ENCODE measurements at places on chromosomes 5 and 9.

GRCh38 chr5:83433891-83434290 is 37.7 kb upstream of the VCAN start:
- no peak for DNase-seq

DNA sequence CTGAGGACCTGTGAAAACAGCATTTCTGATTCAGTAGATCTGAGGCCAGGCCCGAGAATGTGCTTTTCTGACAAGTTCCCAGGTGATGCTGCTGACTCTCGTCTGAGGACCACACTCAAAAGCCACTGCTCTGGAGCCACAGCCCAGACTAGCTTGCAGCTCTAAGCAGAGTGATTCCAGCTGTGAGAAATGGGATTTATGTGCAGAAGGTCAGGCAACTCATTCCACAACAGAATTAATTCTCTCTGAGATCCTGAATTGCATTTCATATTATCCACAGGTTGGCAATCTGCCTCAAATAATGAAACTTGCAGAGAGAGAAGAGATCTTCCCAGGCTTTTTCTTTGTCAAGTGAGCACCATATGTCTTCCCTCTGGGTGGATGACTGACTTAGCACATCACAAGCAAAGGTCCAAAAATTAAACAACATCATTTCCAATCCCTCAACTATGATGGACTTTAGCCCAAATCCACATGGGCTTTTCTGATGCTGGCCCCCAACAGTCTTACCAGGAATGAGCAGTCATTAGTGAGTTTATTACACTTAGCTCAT is 140.2 kb downstream of the ALDH1A1 start:
- no peak for DNase-seq

DNA sequence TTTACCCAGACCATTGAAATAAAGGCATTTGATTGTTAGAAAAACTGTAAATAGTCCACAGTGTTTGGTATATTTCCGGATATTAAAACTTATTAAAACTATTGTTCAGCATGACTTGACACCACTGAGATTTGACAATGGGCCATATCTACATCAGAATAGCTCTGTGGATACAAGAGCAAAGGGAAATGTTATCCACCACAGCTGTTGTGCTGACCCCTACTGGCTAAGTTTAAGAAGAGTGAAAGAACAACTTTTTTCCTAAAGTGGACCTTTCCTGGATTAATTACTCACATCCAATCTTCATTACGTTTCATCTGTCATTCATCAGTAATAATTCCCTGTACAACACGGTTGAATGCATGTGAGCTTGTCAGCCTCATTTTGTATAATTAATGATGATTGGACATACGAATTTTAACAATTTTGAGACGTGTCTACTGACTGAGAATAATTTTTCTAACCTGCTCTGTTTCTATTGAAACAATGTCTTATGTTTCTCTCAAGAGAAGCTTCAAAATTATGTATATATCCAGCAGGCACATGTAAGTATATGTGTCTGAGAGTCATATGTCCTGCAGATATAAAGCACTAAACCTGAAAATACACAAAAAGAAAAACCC is 1952.6 kb downstream of the MAT2B start:
- DNase-seq: peak; percentile 22

GRCh38 chr5:167953151-167953798 is 338.2 kb upstream of the WWC1 start:
- no peak for DNase-seq

GRCh38 chr9:101478906-101479305 is 43.3 kb upstream of the ALDOB start:
- no peak for DNase-seq

- DNase-seq: no peak
These were observed 771.1 kb downstream of the NR2F1-AS1 start for GRCh38 chr5:92809855-92810465.

DNA sequence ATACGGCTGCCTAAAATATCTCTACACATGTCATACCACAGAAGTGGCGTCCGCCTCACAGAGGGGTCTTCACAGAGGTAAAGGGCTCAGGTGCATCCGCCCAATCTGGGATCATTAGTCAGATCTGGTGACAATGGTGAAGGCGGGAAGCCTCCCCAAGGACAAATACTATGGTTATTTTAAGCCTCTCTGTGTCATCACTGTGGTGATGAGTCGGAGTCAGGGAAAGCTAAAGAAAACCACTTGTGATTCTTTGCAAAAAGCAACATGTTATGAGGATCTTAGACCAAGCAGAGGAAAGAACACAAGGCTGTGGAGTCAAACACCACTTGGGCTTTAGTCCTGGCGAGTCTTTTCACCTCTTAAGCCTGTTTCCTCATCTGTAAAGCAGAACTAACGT is 190.4 kb downstream of the DRD1 start:
- no peak for DNase-seq

DNA sequence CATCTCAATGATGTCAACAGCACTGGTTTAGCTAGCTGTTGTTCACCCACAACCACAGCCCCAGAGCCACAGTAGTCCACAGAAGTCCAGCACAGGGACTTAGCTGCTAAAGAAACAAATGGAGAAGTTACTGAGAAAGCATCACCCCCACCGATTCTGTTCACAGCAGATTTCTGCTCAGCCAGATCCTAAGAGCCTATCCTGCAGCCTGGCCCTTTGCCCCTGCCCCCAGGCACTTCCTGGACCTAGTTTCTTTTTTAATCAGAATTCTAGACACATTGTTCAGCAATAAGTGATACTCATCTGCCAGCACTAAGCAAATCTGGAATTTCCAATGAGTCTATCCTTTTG is 7.4 kb downstream of the B4GALT1 start:
- no peak for DNase-seq

DNA sequence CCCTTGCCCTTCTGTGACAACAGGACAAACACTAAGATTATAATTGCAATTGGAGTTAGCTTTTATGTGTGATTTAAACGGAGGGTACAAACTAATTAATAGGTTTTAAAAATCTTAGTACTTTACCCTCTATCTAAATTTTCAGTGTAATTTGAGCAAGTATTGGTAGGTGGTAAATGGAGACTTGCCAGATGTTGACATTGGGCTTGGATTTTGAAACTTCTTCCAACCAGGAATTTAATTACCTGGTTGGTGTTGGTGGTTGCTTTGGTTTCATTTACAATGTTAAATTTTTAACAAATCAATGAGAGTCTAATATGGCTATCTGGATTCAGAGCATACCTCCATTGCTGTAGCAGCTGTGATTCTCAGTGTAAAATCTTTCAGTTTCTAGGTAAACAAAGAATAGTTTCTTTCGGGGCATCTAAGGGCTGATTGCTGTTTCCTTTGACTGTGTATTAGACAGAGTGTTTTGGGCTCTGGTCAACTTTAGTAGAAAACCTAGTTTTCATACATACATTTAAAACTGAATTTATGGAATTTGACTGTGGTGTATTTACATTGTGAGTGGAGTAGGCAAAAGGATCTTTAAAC is 1.9 kb downstream of the DAPK1 start:
- DNase-seq: no peak

- DNase-seq: no peak
These were observed 37.6 kb upstream of the SLC27A6 start for GRCh38 chr5:128927644-128928043.

DNA sequence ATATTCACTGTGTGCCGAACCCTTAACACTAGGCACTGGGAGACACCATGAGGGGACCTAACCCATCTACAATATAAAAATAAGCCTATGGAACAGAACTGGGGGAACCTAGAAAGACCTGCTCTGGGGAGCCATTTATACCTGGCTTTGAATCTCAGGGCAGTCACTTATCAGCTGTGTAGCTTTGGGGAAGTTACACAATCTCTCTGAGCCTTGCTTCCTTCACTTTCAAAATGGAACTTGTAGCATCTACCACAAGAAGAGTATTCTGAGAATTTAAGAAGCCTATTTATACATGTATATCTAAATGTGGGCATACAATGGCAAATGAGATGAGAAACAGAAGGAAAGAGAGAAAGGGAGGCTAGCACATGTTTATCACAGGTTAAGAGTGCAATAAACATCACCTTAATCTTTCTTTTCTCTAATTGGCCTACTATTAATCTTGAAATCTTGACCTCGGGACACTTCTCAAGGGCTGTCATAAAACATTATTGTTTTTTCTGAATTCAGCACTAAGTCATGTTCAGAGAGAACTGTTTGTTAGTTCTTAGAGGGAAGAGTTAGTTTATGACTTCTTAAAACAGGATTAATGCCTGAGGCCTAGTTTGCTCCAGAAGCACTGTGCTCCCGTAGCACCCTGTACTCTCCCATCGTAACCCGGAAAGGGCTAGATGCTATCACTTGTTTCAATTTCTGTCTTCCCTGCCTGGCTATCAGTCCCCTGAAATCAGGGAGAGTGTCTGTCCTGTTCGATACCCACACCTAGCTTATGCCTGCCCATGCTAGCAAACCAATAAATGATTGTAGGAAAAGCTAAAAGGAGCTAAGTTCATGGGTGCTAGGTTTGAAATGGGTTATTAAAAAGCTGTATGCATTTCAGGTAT is 606.4 kb upstream of the CLINT1 start:
- no peak for DNase-seq

DNA sequence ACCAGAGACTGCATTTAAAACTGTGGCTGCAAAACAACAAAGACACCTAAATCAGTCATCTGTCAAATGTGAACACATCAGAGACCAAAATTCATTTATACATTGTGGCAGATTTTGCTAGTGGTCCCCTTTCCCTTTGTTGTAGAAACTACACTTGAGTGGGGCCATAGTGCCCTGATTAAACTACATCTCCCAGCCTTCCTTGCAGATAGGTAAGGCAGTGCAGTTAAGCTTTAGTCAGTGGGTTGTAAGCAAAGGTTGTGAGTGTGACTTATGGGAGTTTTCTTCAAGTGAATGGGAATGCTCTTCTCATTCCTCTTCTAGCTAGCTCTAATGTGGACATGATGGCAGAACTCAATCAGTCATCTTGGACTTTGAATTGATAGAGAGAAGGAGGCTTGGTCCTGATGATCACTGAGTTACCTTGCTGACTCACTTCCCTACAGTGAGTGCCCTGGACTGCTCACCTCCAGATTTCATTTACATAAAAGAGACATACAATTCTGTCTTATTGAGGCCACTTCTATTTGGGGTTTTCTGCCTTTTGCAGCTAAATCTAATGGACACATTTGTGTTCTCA is 35.2 kb upstream of the SPARC start:
- DNase-seq: no peak

GRCh38 chr5:111820072-111820471 is 63.1 kb upstream of the NREP start:
- DNase-seq: no peak

DNA sequence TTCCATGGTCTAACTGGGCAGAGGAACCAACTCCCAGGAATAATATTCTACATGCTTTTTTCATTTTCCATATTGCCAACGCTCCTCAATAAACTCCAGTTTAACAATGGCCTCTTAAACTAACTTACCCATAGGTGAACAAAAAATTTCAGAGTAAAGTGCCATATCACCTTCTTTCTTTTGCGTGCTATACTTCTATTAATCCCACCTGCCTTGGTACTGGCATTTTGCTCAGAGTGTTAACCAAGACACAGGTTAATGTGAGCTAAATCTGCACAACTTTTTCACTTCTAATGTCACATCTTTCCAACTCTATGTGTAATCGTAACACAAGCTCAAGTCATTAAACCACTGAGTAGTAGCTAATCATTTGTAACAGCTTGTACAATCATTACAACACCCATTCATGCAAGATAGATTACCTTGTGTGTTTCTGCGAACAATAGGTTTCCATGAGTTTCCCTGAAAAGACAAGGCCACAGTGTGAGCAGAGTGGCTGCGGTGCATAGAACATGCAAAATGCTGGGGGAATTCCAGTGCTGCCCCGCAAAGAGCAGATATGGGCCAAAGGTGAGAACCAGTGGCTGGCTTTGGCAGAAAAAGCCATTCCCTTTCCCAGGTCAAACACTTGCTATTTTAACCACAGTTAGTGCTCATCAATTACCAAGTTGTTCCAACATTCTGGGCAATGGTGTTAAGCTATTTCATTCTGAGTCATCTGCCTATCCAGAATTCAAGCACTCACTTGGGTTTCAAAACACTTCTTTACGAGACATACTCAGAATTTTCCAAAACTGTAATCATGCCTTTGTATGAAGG is 42.8 kb downstream of the TIMD4 start:
- no peak for DNase-seq

GRCh38 chr9:86361176-86361575 is 7.0 kb upstream of the TUT7 start:
- DNase-seq: no peak

DNA sequence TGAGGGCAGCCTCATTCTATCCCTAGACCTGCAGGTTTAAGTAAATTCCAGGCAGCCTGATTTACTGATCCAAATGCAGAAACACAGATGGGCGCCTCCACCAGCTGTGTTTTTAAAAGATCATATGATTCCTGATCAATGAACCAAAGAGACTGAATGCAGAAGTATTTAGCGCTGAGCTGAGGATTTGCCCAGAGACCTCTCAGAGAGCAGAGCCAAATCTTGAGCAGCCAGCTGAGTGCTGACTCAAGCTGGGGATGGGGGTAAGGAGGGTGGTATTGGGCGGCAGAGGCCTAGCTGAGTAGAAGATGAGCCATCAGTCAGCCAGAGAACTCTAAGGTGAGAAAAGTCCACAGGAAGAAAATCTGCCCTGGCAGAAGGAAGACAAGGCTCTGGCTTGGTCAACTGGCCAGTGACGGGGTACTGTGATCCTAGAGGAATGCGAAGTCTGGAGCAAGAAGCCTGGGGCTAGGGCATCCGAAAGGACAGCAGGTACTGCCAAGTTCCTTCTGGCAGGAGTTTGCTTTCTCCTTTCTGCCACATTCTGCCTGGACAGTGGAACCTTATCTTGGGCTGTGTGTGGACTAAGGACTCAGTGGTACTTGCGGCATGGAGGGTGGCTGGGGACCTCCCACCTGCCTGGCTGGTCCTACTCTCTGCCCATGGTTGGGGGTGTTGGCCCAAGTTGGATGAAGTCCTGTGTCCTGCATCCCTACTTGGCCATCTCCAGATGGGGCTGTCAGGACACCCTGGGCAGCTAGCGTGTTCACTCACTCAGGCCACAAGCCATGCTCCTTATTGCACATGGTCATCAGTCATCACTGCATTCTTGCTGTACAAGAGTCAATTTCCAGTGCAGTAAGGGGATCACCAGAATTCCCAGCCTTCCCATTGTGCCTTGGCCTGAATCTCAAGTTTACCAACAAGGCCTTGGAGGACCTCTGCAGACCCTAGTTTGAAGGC is 34.5 kb upstream of the CDKN2AIPNL start:
- DNase-seq: no peak

DNA sequence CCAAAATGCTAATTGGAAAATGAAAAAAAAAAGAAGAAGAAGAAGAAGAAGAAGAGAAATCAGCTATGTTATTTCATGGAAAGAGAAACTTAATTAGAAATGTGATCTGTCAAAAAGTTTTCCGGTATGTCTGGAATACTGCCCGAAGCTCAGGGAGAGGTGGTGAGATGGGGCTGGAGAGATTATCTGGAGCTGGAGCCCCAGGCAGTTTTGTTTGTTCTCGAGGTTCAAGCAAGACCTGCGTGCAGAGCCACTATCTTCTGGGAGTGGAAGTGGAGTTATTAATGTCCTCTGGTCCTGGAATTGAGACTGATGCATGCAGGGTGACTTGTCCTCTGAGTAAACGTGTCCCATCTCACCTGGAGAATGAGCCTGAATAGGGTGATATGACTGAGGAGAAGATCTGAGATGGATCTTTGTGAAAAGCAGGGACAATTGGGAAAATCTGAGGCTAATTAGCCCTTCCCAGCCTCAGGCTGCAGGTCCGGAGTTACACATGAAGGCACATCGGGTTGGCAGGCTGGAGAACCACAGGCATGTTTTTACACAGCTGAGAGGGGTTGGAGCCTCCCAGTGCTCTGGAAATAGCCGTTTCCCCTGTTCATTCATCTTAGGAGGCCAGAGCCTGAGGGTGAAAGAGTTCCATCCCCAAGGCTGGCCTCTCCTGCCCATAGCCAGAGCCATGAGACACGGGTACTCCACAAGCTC is 70.5 kb downstream of the OLFM1 start:
- DNase-seq: no peak

GRCh38 chr5:147393874-147394672 is 115.8 kb downstream of the DPYSL3 start:
- no peak for DNase-seq

All from NCI-H1694 (cell line).